ENCODE measurements at places on chromosomes 7 and 10.

DNA sequence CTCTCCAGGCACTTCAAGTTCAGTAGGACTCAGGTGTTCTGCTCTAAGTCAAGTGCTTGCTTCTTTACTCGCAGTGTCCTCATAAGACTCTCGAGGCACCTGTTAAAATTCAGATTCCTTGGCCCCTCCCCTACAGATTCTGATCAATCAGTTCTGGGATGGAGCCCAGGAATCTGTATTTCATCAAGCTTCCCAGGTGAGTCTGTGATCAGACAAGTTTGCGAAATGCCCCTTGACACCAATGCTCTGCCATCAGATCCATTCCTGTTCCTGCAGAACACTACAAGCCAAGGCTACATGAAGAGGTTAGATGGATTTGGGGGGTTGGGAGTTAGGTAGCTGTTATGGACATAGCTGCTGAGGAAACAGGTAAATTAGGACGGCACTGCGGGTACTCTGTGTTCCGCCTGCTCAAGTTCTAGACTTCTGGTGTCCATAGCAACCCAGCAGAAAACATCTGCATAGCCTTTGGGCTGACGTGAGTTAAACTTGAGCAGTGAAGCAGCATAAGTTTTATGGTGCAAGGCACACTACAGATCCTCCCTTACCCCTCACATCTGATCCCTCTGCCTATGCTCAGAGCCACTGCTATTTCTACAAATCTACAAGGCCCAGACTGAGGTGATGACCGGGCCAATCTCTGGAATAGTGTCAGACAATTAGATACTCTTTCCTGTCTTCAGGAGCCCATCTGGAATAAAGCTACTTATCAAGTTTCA lies 6.8 kb upstream of the NCOA4 start:
- no peak for DNase-seq

DNA sequence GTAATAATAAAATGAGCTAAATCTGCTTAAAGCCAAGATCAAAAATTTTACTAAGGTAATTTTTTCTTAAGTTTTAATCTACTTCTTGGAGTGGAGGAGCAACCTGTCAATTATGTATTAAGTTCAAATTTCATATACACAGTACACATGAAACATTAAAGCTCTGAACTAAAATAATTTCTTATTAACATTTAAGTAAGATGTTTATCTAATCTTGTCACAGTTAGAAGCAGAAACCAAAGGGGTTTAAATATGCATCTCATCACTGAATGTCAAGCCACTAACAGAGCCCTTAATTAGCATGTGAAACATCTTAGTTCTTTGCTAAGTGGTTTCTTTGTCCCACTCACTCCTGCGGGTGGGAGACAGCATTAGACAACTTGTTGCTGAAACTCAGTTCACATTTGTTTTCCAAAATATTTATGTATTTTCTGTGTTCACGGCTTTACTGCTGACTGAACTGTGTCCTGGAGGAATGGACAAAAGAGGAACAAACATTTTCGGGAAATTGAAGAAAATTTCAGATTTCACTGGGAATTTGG lies 130.9 kb upstream of the MBL2 start:
- no peak for DNase-seq

DNA sequence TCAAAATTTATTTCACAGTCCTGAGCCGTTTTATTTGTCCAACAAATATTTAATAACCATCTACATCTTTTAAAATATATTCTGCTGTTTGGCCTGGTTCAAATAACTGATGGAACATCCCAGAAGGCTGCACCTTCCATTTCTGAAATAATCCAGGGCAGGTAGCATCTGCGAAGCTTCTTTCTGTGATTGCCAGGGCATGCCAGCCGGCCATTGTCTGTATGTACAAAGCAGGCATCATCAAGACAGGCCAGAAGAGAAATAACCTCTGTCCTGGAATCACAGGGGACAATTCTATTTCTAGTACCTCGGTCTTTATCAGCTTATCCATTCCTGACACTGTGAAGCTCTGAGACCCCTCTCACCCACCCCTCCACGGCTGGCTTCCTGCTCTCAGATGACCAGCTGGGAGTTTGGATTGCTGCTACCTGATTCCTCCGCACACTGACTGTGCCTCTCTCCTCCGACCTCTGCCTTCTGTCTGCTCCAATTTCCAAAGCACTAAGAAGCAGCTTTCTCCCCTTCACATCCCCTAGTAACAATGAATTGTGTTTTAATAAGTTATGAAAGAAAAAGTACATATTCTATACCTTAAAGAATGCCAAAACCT lies 8.0 kb downstream of the DGKI start:
- DNase-seq: no peak

DNA sequence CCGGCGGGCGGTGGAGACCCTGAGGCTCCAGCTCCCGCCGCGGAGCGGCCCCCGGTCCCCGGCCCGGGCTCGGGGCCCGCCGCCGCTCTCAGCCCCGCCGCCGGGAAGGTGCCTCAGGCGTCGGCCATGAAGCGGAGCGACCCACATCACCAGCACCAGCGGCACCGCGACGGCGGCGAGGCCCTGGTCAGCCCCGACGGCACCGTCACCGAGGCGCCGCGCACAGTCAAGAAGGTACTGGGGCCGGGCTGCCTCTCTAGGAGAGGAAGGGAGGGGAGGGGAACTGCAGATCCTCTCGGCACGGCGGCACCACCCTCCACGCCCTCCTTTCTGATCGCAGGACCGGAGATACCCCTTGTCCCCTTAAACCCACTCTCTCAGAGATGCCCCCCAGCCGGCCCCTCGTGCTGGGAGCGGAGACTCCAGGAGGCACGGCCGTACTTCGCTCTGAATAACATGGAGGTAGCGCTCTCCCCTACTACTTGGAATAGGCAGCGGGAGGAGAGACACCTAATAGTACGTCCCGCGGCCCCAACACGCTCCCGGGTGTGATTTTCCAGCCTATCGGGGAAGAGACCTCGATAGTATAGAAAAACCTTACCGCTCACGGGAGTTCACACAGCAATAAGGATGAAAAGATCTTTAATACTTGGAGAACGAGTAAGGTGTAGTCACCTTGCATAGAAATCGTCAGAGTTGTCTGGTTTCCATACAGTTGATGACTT lies 538 bp downstream of the AHCYL2 start:
- DNase-seq: peak; percentile 39

DNA sequence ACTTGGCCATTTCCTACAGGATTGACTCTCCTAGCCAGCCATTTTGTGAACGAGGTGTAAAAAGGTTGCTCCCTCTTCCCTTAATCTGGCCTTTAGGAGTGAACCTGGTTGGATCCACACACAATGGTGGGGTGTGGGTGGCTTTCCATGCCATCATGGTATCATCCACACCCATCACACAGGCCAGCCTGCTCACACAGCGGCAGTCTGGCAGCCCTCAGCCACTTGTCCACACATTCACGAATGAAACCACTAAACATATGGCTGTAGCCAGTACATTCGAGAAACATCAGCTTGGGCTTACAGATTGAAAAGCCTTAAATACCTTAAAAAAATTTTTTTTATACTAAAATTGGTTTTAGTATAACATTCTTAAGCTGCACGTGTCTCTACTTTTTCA lies 31.9 kb downstream of the NEUROD6 start:
- DNase-seq: no peak

DNA sequence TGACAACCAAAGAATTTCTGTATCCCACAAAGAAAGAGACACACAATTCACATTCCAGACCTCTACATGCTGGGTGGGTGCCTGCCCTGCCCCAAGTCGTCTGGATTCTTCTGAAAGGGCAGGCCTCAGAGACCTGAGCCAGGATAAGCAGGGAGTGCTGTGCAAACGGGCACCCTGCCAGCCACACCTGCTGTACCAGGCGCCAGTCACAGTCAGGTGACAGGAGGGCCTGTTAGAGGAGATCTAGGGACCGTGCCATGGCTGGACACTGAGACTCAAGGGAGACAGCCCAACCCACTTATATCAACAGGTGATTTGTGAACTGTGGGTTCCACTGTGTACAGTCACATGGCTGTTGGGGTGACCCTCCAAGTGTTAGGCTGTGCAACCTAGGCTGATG lies 103.1 kb upstream of the AFAP1L2 start:
- no peak for DNase-seq

- DNase-seq: no peak
Observed at GRCh38 chr7:144982133-144982532, 146.3 kb upstream of the TPK1 start.

GRCh38 chr10:75210282-75211006 lies at the start of gene VDAC2:
Gene VDAC2, plus strand, starts transcription at chr10:75210796. Its CDS starts 363 bp downstream, at chr10:75211159.
- DNase-seq: peak; percentile 87

GRCh38 chr10:14621037-14621436 lies 153.7 kb downstream of the FAM107B start:
- DNase-seq: no peak

DNA sequence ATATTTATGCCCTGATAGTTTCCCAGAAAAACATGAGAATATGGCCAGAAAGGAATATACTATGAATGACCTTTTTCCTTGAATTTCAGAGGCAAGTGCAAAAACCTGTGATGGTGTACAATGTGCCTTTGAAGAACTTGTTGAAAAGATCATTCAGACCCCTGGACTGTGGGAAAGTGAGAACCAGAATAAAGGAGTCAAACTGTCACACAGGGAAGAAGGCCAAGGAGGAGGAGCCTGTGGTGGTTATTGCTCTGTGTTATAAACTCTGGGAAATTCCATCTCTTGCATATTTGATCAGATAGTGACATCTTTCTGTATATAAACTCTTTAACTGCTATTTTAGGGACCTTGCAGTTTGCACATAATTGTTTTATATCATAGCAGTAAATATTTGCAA lies 33.7 kb downstream of the RAB18 start:
- no peak for DNase-seq

GRCh38 chr10:7950981-7951847 lies 103.3 kb upstream of the GATA3 start:
- no peak for DNase-seq

GRCh38 chr7:21191321-21192073 lies 236.4 kb upstream of the SP4 start:
- DNase-seq: no peak

DNA sequence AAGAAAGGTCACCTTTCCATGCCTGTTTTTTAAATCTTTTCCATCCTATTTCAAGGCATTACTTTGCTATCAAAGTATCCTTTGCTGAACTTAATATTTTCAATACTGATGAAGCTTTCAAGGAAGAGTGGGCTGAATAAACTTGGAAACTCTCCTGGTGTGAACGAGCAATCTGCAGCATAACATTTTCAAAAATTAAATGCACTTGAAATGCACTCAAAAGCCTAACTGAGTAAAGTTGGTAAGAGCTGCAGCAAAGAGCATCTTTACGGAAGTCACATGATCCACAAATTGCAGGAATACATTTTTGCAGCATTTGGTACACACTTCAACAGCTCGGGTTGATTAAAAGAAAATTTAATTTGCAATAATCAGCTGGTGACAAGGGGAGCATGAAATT lies 367.3 kb downstream of the PHTF2 start:
- no peak for DNase-seq

DNA sequence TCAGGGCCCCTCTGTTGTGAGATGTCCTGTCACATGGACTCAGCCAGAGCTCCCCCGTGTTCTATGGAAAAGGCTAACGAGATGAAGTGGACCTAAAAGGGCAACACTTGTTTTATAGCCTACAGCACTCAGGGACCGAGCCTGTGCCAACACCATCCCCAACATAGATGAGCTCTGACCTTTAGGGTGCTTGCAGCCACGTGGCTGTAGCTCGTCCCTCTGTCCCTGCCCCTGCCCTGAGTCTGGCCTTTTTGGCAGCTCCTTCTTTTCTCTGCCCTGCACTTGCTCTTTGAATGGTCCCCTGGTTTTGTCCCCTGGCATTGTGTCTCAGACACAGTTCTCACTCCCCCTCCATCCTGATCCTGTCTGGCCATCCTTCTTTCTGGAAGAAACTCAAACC lies 81.2 kb upstream of the GDF10 start:
- DNase-seq: no peak

DNA sequence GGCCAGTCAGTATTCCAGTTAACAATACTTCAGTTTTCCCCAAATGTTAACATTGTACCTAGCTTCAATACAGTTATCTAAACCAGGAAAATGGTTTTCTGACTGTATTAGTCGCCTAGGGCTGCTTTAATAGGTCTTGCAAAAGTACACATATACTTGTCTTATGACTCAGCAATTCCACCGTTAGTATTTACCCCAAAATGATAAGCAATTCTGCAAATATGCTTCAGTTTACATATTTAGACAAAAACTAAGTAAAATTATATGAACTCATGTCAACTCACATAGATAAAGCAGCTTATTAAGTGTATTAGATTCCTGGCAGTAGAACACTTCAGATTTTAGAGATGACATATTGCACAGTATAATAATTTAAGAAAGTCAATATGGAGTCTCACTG lies 363.3 kb downstream of the ARL4A start:
- DNase-seq: peak; percentile 51

DNA sequence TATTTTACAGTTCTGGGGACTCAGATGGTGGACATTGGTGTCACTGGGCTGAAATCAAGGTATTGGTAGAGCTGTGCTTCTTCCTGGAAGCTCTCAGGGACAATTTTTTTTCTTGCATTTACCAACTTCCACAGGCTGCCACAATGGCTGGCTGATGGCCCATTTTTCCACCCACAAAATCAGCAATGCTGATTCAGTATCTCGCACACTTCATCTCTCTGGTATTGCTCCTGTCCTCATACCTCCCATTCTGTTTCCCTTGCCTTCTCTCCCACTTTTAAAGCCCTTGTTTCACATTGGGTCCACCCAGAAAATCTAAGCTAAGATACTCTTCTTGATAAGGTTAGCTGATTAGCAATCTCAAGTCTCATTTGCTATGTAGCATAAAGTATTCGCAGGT lies 530.9 kb upstream of the POM121L12 start:
- DNase-seq: no peak

GRCh38 chr10:75755528-75755927 lies 324.1 kb downstream of the LRMDA start:
- DNase-seq: no peak

- DNase-seq: no peak
Observed at GRCh38 chr7:47404010-47404409, 177.9 kb downstream of the TNS3 start.

DNA sequence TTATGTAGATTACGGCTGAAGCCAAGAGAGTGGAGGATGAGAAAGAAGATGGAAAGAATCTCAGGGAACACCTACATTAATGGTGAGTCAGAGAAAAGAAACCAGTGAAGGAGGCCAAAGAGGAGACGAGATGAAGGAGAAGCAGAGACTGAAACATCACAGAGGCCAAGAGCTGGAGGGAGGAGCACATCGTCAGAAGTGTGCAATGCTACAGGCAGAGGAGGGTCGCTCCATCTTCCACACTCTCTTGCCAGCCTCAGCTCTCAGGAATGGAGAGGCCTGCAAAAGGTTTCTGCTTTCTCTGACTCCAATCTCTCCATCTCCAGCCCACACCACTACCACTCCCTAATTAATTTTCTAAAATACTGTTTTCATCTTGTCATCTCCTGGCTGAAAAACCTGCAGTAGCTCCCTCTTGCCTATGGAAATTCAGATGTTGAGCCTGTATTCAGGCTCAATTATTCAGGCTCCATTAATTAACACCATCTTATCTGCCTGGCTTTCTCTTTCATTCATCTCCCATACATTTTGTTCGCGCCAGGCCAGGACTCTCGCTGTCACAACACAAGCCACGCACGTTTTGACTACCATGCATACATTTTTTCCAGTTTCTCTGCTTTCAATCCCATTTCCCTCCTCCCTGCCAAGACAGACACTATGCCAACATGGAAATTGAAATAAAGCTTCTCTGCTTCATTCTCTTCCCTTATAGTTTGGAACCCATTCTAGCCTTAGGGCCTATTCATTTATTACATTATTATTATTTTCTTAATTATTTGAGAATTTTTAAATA lies 165.8 kb downstream of the INHBA start:
- no peak for DNase-seq

Data from hematopoietic multipotent progenitor cell treated with erythropoietin and hydrocortisone succinate and interleukin-3 and kit ligand, for 8 days (in vitro differentiated cells).